A549 treated with CpdA at 1 μM for 4 hours (cell line): ENCODE measurements at places on chromosomes 6 and 20. TPM values are rescaled to one million over a fixed set of nuclear protein-coding genes. Genes with fewer than 3 reads are reported as not detected.

Gene TRIM38
- 1.8 to 2.5 TPM (median 1.9 TPM) in 5 replicates for total RNA-seq

Gene STMND1
- not detected in 5 replicates for total RNA-seq

Gene PRND
- not detected in 5 replicates for total RNA-seq

Gene CGA
- 0.08 to 0.15 TPM in 2 of 5 replicates, not detected in the others for total RNA-seq

Gene RNF182
- total RNA-seq = 3.0 to 3.5 TPM (median 3.4 TPM) in 5 replicates

Gene SLC18B1
- total RNA-seq = 5.1 to 6.8 TPM (median 5.5 TPM) in 5 replicates

Gene EMILIN3
- 0.25 to 0.48 TPM (median 0.40 TPM) in 5 replicates for total RNA-seq

Gene C6orf132
- 1.1 to 1.8 TPM (median 1.7 TPM) in 5 replicates for total RNA-seq

Gene HLA-DMB
- 0.96 to 2.3 TPM (median 1.8 TPM) in 5 replicates for total RNA-seq

Gene HTR1E
- not detected in 5 replicates for total RNA-seq

Gene MEP1A
- not detected in 5 replicates for total RNA-seq

Gene BTN1A1
- total RNA-seq = 0.06 TPM in 1 of 5 replicates, not detected in the others

Gene CBFA2T2
- total RNA-seq = 4.6 to 7.7 TPM (median 6.0 TPM) in 5 replicates

Gene MROH8
- total RNA-seq = 0.79 to 1.3 TPM (median 0.96 TPM) in 5 replicates

Gene ALDH8A1
- 0.21 to 0.65 TPM (median 0.34 TPM) in 5 replicates for total RNA-seq

Gene DEF6
- total RNA-seq = 0.06 to 0.09 TPM (median 0.06 TPM) in 3 of 5 replicates, not detected in the others

Gene VIP
- total RNA-seq = not detected in 5 replicates

Gene C4B
- 0.56 to 1.3 TPM (median 0.94 TPM) in 5 replicates for total RNA-seq

Gene ADGRF5
- total RNA-seq = not detected in 5 replicates

Gene SNAP91
- total RNA-seq = 0.08 to 0.96 TPM (median 0.21 TPM) in 5 replicates

Gene FITM2
- total RNA-seq = 7.1 to 8.5 TPM (median 7.3 TPM) in 5 replicates

Gene SMPD2
- 10.5 to 16.0 TPM (median 15.1 TPM) in 5 replicates for total RNA-seq

Gene PPIL1
- total RNA-seq = 44.2 to 47.9 TPM (median 46.6 TPM) in 5 replicates

Gene TBX18
- 14.9 to 20.4 TPM (median 18.6 TPM) in 5 replicates for total RNA-seq

Gene MDFI
- total RNA-seq = 0.24 to 1.3 TPM (median 0.80 TPM) in 5 replicates

Gene GPR63
- total RNA-seq = 0.47 to 0.61 TPM (median 0.53 TPM) in 5 replicates

Gene PPP1R3G
- 0.96 to 1.6 TPM (median 1.2 TPM) in 5 replicates for total RNA-seq

Gene ARG1
- total RNA-seq = not detected in 5 replicates

Gene PROKR2
- total RNA-seq = not detected in 5 replicates

Gene SLC4A11
- total RNA-seq = 4.0 to 5.8 TPM (median 5.3 TPM) in 5 replicates

Gene RBL1
- total RNA-seq = 9.7 to 12.2 TPM (median 10.1 TPM) in 5 replicates

Gene C20orf141
- 0.22 to 0.55 TPM (median 0.35 TPM) in 4 of 5 replicates, not detected in the other for total RNA-seq

Gene TNFRSF6B
- 0.47 to 1.2 TPM (median 0.85 TPM) in 5 replicates for total RNA-seq

Gene GSTA3
- total RNA-seq = not detected in 5 replicates

Gene KCNK16
- not detected in 5 replicates for total RNA-seq

Gene GSTA5
- not detected in 5 replicates for total RNA-seq

Gene CTCFL
- 0.12 TPM in 1 of 5 replicates, not detected in the others for total RNA-seq
